ENCODE measurements at places on chromosomes 13 and 19. TPM values are rescaled to one million over a fixed set of nuclear protein-coding genes. Genes with fewer than 3 reads are reported as not detected.

The TUBB4A gene
- 27.6 TPM for polyA plus RNA-seq

The FBXO27 gene
- polyA plus RNA-seq, result 8.4 TPM

The SMARCA4 gene
- polyA plus RNA-seq, result 169 TPM

The ANKRD24 gene
- 1.4 TPM for polyA plus RNA-seq

The CYP2F1 gene
- polyA plus RNA-seq, result 0.28 TPM

The MAMSTR gene
- polyA plus RNA-seq, result 6.0 TPM

The LGI4 gene
- polyA plus RNA-seq, result 2.3 TPM

The ZNF729 gene
- polyA plus RNA-seq, result 0.91 TPM

The KLK1 gene
- 0.96 TPM for polyA plus RNA-seq

The LATS2 gene
- polyA plus RNA-seq, result 24.0 TPM

The ANKLE1 gene
- polyA plus RNA-seq, result 1.5 TPM

The MYH14 gene
- polyA plus RNA-seq, result 22.9 TPM

The TNNI3 gene
- 3.3 TPM for polyA plus RNA-seq

The ZNF547 gene
- polyA plus RNA-seq, result 7.3 TPM

The EDDM13 gene
- 5.0 TPM for polyA plus RNA-seq

The PSG1 gene
- not detected for polyA plus RNA-seq

The NDUFA11 gene
- polyA plus RNA-seq, result 120 TPM

The MBD3L3 gene
- polyA plus RNA-seq, result not detected

The DPF1 gene
- polyA plus RNA-seq, result 2.0 TPM

The ZNF530 gene
- 7.2 TPM for polyA plus RNA-seq

The CD79A gene
- polyA plus RNA-seq, result 0.40 TPM

The ERICH4 gene
- polyA plus RNA-seq, result 6.3 TPM

The COMMD6 gene
- polyA plus RNA-seq, result 218 TPM

The BRME1 gene
- polyA plus RNA-seq, result 6.8 TPM

Measured in left kidney (tissue), 8 donors.